Neural progenitor cell (in vitro differentiated cells): ENCODE measurements at places on chromosomes 2 and 18.

DNA sequence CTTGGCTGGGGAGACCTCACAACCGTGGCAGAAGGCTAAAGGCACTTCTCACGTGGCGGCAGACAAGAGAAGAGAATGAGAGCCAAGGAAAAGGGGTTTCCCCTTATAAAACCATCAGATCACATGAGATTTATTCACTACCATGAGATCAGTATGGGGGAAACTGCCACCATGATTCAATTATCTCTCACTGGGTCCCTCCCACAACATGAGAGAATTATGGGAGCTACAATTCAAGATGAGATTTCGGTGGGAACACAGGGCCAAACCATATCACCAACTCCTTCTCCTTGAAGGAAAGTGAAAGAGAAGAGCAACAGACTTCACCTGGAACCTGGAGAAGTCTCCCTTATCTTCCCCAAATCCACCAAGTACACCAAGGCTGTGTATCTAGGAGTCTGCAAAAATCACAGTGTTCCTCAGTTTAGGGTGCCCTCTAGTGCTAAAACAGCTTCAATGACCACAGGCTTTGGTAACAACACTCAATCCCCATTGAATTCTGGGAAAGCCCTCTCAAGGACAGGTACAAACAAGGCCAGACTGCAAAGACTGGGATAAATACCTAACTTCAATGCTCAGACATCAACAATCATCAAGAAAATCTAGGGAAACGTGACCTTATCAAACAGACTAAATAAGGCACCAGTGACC is 148.8 kb upstream of the SRD5A2 start:
- peak; percentile 45 for DNase-seq

- no peak for DNase-seq
These were observed 149.7 kb downstream of the TFCP2L1 start for GRCh38 chr2:121135168-121135853.

GRCh38 chr18:51068105-51068504 is 38.1 kb downstream of the SMAD4 start:
- no peak for DNase-seq

DNA sequence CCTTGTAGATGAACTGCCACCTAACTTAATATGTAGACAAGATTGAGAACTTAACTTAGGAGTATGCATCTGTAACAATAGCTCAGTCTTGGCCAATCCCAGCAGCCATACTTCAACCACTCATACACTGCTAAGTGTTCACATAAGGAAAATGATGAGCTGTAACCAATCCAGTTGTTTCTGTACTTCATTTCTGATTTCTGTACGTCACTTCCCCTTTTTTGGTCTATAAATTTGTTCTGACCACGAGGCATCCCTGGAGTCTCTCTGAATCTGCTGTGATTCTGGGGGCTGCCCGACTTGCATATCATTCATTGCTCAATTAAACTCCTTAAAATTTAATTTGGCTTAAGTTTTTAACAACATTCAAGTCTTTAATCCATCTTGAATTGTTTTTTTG is 6.4 kb downstream of the SH3YL1 start:
- DNase-seq = no peak
